Hindlimb muscle (tissue), 1 donor: ENCODE measurements at places on chromosomes 7 and 10.

DNA sequence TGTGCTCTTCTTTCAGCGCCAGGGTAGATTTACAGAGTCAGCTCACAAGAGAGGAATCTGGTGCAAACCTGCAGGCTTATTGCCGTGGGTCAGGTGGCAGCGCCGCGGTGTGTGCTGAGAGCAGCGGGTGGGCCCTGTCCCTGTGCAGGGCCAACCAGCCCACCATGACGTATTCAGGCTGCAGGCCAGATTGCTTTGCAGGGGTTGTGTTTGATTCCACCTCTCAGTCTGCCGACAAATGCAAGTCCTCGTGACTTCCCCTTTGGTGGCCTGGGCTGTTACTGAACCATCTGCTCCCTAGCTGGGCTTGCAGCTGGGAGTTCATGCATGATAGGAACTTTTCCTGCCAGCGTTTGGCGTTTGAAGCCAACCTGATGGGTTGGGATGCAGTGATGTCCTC, 66.7 kb upstream of the LEP start:
- no peak for DNase-seq

DNA sequence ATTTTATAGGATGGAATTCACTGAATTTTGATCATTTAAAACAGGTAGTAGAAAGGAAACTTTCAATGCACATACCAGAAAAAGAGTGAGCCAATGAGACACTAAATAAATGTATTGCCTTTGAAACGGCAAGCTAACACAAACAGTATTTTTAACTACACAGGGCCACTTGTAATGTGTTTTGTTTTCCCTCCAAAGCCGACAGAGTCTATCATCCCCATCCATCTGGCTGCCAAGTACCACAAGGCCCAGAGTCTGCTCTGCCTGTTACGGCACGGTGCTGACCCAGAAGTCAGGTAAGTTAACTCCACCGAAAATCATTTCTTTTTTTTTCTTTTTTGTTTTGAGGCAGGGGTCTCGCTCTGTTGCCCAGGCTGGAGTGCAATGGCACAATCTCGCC, 1.5 kb downstream of the ANKRD61 start:
- DNase-seq: no peak

DNA sequence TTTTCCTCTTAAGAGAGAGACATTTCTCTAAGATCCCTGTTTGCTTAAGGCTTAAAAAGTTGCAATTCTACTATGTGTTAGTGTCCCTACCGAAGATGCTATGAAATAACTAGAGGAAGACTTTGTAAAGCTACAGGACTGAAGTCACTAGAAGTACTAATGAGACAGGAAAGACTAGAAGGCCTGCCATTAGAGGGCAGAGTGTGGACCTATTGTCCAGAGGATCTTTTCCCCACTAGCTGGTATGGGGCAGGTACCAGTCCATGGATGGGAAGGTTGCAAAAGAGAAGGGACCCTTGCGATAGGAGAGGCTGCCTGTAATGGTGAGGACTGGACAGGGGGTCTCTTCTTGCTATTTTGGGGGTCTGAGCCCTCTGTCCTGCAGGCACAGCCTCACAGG, 178.1 kb downstream of the TMEM178B start:
- no peak for DNase-seq

GRCh38 chr10:64873959-64874358, 1352.8 kb downstream of the REEP3 start:
- DNase-seq: no peak

- no peak for DNase-seq
Observed at GRCh38 chr7:44068054-44068453, 2.7 kb upstream of the PGAM2 start.

DNA sequence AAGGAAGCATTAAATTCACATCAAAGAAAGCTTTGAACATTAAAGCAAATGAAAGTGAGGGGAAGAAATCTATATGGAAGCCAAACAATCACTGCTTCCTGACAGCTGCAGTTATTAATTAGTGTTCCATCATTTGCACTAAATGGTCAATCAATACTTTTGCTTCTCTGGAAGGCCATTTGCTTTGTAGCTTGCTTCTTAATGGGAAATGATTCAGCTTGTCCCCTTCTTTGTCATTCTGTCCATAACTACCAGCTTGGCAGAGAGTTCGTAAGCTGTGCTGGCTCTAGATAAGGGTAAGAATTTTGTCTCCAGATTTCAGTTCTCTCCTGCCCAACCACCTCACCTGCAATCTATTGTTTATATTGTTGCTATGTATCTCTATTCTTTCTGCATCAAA, 596.6 kb downstream of the CNTNAP2 start:
- no peak for DNase-seq

GRCh38 chr10:80122746-80123145, 9.8 kb upstream of the PLAC9 start:
- DNase-seq: no peak

DNA sequence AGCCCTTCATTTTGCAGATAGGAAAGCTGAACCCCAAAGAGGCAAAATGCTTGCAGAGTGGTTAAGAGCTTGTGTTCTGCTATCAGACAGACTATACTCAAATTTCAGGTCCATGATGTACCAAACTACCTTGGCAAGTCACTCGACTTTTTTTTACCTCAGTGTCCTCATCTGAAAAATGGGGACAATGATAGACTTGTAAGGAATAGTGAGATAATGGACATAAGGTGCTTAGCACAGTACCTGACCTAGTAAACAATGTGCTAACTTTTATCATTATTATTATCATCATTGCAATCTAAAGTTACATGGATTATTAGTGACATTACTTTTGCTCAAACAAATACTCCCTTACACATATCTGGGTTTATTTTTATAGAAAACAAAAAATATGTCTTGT, 79.4 kb upstream of the ARID5B start:
- DNase-seq: no peak

GRCh38 chr10:23540401-23541030, 101.6 kb downstream of the OTUD1 start:
- peak; percentile 22 for DNase-seq

DNA sequence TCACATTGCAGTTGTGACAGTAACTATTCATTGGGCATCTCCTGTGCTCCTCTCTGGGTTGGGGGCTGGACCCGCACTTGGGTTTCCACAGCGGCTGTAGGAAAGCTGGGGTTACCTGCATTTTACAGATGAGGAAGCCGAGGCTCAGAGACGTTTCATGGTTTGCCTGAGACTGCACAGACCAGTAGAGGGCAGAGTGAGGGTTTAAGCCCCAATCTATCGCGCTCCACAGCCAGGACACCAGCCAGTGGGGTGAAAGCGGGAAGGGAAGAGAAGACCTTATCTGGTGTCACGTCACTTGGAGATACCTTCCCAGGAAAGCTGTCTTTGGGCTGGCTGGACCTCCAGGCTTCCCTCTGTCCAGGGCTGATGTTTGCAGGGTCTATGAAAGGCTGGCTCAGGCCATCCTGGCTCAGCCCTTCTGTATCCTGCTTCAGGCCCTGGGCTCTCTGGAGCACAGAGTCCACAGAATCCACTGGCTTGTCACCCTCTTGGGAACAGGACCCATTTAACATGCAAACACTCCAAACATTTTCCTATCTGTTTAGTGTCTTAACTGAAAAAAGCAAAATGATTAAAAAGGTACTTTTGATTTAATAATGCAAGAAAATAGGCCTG, 167.7 kb downstream of the EMX2 start:
- no peak for DNase-seq

DNA sequence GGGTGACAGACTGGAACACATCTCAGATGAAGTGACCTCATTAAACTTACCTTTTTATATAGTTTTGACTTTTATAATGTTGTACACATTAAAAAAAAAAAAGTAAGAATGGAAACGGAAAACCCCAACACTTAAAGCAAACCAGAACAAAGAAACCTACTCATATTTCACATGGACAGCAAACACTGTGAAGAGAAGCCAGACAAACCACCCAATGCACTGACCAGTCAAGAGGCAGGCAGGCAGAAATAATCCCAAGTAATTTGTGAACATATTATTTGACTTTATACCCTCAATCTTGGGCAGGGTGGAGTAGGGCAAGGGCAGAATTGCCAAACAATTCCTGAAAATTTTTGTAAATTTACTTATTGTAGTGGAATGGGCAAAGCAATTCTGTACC, 39.8 kb downstream of the WAPL start:
- no peak for DNase-seq

- no peak for DNase-seq
Observed at GRCh38 chr10:21655687-21656086, 121.7 kb downstream of the MLLT10 start.

GRCh38 chr10:4370376-4370775, 455.6 kb upstream of the AKR1E2 start:
- no peak for DNase-seq

DNA sequence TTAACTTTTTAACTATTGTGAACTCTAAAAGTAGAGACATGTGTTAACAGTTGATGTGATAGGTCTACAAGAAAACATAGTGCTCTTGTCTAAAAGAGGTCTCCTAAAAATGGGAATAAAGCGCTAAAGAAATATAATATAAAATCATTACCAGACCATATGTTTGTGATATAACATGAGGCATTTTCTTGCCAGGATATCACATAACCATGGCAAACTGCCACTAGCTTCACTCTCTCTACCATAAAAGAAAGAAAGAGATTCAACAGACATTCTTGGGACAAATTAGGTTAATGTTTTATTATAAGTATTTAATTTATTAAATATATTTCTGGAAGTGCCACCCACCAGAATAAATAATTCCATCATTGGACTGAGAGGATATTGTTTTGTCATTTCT, 115.0 kb downstream of the TMEM26 start:
- DNase-seq: no peak

GRCh38 chr10:16761300-16761699, 55.9 kb downstream of the RSU1 start:
- no peak for DNase-seq

DNA sequence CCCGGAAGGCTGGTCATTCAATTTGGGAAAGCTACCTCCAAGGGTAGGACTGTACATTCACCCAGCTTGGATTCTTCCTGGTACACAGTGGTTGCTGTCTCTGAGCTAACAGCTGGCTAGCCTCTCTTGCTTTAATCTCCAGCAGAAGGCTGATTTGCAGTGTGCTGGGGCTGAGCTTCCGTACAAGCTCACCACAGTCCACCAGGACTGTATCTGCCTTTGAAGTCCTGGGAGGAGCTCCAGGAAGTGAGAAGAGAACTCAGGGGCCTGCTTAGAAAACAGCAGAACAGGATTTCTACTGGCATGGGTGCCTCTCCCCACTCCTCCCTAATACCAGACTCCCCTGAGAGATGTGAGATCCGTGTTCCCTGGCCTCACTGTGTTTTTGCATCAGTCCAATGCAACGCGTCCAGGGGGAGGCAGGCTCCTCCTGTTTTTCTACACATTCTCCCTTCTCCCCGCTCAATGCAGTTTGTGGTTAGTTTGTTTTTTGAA, 6.6 kb downstream of the AFAP1L2 start:
- DNase-seq: peak; percentile 46

GRCh38 chr7:111653846-111654245, 91.6 kb upstream of the IMMP2L start:
- no peak for DNase-seq

DNA sequence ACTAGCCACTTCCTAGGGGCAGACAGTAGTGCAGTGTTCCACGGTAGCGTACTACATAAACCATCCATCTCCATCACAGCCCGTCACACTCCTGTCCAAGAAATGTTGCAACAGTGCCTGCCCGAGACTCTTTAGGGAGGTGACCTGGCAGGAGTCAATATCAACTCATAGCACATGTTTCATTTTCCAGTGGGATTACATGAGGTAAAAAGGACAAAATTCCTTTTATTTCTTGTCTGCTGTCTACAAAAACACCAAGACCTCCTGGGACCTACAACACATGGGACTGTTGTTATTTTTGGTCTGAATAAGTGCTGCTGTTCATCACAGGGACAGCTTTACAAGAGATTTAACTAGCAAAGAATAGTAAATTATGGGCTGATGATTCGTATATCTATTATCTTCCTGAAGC, 99.9 kb downstream of the MPP7 start:
- DNase-seq: no peak

DNA sequence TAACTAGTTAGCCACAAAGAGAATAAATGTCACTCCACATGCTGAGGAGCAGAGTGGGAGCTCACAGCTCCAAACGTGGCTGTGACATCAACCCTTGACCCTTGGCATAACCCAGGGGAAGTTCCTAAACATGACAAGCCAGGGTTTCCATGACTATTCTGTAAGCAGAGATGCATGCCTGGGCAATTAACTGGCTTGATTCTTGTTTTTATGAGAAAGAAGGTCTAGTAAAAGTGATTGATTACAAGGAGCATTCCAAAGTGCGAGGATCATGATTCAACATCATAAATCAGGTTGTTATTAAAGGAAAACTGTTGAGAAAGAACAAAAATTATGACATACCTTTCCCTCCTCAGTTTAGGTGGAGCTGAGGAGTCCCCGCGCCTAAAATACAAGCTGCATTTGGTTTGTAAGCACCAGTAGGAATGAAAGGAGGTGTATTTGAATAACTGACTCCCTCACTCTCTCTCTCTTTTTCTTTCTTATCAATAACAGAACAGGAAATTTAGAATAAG, 108.4 kb downstream of the SFMBT2 start:
- DNase-seq: no peak

DNA sequence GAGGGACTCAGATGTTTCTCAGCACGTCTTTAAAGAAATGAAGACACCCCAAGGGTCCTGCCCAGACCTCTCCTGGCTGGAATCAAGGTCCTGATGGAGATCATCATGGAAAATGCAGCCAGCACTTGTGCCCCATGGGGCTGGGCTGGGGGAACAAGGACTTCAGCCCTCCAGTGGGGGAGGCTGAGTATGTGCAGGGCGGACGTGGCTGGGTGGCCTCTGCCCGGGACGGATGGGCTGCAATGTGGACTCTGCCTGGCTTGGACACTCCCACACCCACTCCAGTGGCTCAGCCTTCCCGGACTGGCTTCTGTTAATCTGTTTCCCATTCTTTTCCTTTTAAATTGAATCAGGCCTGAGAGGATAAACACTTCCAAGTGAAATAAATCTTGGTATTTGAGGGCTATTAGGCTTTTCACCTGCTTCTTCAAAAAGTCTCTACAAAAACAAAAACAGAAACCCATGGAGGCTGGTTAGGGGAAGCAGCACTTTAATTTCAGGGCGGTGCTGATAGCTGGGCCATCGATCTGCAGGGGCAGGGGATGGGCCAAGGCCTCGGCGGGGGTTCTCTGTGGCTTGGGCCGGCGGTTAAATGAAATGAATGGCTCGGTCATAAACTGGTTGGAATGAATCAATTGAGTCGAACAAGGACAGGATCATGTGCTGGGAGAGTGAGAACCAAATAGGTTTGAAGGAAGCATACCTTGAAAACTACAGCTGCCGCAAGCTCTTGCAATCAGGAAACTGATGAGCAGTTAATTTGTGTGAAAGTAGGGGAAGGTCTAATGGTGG, 51.4 kb downstream of the ADARB2 start:
- DNase-seq: no peak

DNA sequence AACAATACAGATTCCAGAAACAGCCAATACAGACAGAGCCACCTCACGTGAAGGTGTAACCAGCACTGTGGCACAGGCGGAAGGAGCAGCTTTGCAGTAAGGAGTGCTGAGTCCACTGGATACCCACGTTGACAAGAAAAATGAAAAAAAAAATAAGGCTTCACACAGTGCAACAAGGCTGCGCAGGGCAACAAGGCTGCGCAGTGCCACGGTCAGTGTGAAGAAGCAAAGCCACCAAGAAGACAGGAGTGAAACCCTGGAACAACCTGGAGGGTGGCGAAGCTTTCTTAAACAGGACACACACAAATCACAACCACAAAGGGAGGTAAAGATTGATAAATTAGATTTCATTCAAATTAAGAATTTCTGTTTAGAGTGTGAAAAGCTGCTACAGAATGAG, 204.0 kb downstream of the MAD1L1 start:
- no peak for DNase-seq
